SK-N-SH (cell line): ENCODE measurements at places on chromosomes 11 and 22. TPM values are rescaled to one million over a fixed set of nuclear protein-coding genes. Genes with fewer than 3 reads are reported as not detected.

PNPLA3 gene
- polyA plus RNA-seq, result 2.4 and 3.2 TPM in 2 replicates

GRCh38 chr22:29824677-29825076 is 13.4 kb downstream of the ASCC2 start:
- no peak for DNase-seq

DNA sequence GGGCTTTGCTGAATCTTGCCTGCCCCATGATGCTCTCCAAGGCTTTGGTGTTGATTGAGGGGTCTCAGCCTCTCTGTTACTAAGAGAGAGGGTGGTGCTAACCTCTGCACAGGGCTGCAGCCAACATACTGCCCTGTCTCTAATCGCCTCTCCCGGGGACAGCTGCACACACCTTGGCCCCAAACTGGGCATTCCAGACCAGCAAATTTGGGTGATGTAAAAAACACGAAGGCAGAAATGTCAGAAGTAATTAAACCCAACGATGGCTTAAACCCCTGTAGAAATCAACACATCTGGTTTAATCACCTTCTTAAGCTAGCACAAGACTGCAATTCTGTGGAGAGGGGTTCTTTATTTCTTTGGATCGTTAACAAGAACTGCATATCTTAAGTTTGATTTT is 116.5 kb downstream of the FEZ1 start:
- DNase-seq, result no peak

- DNase-seq, result no peak
Measured at GRCh38 chr22:49063545-49063890, 764.2 kb downstream of the BRD1 start.

DNA sequence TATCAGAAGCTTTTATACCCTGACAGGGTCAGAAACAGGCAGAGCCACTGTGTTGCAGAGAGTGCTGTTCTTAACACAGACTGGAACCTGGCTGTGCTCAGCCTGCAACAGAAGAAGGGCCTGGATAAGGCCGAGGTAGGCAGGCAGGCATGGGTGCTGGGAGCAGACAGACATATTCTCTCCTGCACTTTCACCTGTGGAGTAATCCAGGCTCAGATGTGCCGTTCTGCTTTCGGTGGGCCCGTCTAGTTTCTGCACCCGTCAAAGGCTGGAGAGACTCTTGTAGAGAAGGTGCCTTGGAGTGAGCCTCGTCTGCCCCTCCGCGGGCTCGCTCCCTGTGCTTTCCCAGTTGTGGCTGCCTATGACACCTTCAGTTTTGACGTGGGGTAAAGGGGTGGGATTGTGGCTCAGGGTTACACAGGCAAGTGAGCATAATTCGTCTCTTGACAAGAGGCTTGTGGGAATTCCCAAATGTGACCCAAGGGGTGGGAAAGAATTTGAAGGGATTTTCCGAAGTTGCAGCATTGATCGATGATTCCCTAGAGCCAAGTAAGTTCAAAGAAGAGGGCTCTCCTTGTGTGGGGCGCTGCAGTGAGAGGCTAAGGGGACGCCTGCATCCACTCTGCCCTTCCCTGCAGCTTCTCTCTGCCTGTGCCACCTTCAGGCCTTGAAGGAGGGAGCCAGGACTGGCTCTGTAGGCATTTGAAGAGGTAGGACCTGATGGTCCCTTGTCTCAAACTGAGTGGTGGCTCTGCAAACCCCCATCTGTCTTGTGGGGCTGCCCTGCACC is 16.2 kb upstream of the ST3GAL4 start:
- DNase-seq, result no peak

DNA sequence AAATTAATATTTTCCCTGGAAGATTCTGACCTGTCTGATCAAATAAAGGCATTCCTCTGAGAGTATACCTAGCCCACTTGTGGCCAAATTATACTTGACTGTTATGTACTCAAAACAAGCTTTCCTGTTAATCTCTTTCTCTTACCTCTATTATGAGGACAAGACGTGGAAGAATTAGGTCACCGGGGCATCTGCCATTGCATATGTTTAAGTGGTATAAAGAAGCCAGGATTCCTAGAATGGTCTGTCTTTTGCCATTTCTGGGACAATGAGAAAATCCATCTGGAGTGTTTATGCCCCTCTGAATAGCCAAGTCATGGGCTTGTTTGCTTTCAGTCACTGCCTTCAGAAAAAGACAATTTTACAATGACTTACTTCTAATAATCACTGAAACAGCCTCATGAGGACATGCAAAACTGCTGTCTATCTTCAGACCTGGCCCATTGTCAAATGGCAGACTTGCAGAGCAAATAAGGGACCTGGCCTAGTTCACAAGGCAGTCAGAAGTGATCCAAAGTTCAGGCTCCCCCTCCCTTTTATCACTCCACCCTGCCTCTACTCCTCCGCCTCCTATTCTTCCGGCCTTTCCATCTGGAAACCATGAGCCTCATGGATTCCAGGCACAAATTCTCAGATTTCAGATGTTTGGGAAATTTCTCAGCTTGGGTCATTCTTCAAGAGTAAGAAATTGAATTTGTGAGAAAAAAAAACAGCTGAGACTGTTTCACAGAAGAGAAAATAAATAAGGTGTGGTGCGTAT is 128.1 kb upstream of the LDLRAD3 start:
- no peak for DNase-seq

CRYAB gene
- 0.92 and 1.5 TPM in 2 replicates for polyA plus RNA-seq

DNA sequence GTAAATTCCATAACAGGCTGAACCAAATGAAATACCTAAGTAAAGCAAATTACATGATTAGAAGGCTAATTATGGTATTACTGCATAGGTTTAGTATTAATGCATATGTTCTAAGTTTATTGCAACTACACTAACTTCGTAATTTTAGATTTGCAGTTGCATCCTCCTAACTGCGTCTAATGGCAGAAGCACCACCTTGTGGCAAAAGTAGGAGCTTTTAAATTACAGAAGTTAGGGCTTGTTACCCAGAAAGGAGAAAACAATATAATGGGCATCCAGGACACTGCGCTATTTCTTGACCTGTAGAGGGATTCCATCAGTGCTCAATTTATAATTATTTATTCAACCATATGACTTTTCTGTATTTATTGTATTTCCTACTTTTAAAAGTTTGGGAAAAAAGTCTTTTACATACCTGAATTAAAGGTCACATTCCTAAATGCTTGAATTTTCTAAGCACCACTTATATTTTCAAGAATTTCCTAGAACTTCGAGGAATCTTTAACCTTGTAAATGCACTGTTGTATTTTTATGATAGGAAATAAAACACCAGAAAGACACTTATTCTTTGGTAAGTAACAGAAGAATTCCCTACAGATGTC is 16.3 kb upstream of the GPR83 start:
- DNase-seq, result peak; percentile 26

GRM5 gene
- not detected in 2 replicates for polyA plus RNA-seq

DNA sequence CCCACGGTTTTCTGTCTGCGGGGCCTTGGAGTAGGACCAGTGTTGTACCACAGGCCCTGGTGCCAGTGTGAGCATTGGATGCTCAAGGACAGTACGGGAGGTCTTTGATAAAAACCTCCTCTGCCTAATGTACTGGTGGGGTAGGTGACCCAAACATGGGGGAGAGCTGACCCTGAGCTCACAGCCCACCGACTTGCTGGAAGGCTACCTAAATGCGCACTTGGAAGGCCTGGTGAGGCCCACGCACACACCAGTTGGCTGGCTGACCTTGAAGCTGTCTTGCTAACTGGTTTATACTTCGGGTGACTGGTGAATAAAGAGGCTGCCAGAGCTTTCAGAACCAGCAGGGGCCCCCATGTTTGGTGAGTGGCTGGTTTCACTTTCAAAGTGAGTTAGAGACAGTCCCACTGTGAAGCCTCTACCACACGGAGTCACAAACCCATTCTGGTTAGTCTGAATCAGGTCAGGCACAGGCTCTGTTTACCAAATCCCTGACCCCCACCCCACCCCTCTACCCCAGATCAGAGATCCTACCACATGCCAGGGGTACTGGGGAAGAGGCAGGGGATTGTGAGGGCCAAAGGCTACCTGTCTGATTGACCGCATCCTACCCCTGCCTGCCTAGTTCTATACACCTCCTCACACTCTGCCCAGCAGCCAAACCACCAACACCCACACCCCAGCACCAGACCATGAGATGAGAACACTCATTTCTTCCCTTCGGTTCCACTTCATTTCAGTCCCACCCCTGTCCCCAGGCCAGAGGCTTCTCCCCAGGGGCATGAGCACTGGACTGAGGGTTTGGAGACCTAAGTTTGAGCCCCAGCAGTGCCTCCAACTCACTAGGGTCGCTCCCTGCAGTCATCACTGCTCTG is 12.7 kb upstream of the IL2RB start:
- no peak for DNase-seq

DNA sequence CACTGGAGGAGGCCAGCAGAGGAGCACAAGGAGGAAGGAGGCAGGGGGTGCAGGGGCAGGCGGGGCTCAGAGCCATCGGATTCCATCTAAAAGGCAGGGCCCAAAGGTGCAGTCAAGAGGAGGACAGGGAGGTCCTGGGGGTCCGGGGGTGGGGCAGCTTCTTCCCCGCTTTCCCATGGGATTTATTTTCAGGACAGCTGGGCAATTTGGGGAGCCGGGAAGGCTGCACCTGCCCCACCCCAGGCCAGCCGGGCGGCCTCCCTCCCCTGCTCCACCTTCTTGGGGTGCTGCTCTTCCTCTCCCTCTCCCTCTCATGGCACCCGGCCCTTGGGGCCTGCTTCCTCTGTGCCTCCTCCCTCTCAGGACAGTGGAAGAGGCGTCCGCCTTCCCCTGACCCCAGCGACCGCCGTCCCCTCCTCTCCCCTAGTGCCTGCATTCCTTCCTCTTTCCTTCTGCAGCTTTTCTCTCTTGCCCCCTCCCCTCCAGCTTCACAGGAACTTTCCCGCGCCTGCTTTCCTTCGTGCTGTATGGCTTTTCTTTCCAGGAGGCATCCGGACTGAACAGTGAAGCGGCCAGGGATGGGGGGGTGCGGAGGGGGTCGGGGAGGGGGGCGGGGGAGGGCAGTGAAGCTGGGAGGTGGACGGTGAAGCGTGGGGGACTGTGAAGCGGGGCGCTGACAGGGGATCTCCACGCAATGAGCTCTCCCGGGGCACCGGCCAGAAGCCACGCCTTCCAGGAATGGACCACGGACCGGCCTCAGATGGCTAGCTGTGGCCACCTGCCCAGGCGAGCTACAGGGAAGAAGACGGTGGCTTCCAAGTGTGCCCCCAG is 26.9 kb downstream of the APOBEC3H start:
- peak; percentile 1 for DNase-seq

DNA sequence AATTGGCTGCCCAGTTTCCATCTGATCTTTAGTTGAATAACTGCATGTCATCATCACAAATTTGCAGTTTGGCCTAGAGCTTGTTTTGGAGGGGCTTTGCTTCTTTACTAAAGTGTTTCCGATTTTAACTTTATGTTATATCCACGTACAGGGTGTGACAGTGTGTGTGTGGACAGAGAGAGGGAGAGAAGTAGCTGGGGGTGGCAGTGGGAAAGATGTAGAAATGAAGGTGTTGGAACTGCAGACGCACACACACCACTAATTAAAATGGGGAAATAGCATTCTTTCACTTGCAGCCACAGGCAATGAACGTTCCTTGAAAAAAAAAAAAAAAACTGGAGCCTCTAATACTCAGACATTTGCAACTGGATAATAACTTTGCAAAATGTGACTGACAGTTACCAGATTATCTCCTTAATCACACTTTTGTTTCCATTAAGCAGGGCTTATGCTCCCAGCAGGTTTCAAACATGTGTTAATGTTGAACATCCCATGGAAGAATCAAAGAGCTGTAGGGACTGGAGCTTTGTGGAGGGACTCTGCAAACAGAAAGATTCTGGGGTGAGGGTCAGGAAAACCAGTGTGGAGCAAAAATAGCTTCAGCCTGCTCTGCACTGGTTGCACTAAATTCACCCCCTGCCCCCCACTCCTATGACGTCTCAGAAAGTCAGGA is 238.1 kb upstream of the TENM4 start:
- DNase-seq, result peak; percentile 54

DNA sequence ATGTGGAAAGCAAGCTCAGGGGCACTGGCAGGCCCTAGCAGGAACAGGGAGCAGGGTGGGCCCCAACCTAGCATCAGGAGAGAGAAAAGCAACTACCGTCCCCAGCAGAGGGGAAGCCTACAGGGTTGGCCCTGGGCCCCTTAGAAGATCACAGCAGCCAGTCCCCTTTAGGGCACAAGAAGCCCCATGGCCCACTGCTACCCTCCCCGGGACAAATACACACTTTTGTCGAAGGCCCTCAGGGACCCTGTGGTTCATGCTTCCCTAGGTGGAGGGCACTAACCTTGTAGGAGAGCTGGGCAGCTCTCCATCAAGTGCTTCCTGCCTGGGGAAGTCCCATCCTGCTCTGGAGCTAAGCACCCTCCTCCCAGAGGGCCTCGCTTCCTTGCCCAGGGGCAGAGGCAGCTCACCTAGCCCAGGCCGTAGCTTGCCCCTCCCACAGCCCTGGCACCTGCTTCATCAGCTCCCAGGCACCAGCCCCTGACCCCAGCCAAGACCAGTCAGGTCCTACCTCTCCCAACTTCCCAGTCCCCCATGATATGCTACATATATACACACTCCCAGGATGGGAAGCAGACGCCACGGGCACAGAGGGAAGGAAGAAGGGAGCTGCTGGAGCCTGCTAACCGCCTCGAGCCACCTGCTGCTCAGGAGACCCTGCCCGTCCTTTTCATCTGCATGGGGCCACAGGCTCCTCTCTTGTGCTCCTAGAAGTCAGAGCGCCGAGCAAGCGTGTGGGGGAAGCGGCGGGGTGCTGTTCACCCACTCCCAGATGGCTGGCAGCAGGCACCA is 20.1 kb downstream of the SUN2 start:
- no peak for DNase-seq

DNA sequence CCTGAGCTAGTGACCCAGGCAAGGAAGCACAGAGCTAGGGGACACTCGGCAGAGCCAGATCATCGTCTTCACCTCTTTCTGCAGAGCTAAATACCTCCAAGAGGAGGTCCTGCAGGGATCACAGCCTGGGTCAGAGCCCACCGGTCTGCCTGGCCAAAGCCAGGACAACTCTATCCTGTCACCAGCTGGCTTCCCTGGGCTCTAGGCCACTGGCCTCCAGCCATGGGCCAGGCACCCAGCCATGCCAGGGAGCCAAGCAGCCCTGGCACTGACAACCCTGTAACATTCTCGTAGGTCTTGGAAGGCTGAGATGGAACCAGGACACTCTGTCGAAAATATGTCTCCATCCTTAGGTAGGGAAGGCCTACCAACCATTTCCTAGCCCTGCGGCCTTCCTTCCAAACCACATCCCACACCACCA is 270.1 kb downstream of the BUD13 start:
- DNase-seq, result no peak

DNA sequence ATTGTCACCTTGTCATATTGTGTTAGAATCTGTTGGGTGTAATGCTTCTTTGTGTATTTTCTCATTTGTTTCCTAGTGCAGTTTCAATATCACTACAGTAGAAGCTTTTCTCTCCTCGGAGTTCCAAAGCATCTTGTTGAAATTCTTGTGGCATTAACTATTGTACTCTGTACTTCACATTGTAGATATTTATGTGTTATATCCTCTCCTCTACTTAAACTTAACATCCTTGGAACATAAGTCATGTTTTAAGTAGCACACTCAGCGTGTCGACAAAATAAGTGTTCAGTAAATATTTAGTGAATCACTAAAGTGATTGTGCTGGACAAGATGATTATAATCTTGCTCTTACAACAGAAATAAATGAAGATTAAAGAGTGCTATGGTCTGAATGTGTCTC is 201.7 kb downstream of the ARHGAP42 start:
- DNase-seq, result no peak
